Uterus (tissue), 4 donors: ENCODE measurements at places on chromosomes 12 and 14. TPM values are rescaled to one million over a fixed set of nuclear protein-coding genes. Genes with fewer than 3 reads are reported as not detected.

Gene AJUBA
- total RNA-seq, result 42.1 TPM

Gene NGB
- not detected for total RNA-seq

Gene KRT82
- total RNA-seq, result not detected

Gene RIMBP2
- 0.29 TPM for total RNA-seq

Gene OR6C4
- total RNA-seq, result not detected

Gene DHRS7
- total RNA-seq, result 108 TPM
